ENCODE measurements at places on chromosomes 7 and 10.

DNA sequence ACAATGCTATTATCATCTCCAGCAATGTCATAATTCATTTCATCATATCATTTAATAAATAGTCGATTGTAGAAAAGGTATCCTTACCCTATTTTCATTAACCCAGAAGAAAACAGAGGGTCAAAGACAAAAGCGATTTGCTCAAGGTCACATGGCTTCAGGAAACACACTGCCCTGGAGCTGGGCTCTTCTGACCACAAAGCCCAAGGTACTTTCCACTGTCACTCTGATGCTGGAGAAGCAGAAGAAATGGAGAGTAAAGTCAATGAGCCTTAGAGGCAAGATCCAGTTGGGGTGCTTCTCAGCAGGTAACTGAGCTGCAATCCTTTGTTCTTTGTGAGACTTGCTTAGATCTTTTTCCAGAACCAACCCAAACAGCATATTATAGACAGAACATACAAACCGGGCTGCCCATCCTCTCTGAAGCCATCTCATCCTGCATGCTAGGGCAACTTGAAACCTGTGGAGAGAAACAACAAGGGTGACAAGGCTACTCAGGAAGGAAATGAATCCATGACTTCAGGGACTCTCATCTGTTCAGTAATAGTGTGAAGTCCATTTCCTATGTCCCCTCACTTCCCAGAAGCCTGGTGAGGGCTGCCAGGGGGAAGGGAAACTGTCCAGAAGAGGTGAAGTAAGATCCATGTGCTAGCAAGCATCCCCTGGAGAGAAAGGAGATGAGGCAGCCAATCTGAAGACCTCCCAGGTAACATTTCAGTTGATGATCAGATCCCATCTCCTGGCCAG lies 148.6 kb upstream of the SVIL start:
- no peak for DNase-seq

- DNase-seq = peak; percentile 33
Measured at GRCh38 chr7:12719141-12719919, 31.9 kb downstream of the ARL4A start.

DNA sequence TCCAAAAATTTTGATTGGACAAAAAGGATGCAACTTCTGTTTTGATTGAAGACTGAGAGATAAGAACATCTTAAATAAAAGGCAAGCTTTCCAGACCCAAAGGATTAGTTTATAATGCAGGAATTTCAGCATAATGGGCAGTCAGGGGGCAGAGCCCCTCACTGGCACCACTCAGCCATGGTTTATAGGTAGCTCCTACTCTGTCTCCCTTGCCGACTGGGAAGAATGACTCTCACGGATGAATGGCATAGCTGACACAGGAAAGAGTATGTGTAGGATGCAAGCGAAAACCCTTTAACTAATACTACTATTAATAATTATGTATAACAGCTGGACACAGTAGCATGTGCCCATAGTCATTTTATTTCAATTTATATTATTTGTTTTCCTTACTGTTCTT lies 53.3 kb downstream of the GALNT11 start:
- DNase-seq = no peak

DNA sequence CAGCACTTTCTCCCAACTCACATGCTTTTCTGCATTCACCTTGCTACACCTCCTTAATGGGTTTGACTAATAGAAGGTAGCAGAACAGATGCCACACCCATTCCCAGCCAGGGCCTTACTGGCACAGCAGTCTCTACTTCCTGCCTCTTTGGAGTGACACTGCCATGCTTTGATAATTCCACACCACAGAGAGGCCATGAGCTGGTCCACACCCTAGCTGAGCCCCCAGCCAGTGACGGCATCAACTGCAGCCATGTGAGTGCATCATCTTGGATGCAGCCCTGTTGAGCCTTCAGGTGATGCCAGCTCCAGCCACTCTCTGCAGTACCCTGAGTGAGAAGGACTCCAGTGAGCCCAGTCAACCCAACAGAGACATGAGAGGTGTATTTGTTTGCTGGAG lies 27.5 kb upstream of the EZH2 start:
- no peak for DNase-seq

- DNase-seq = no peak
Measured at GRCh38 chr7:1566687-1567048, 3.2 kb downstream of the PSMG3 start.

DNA sequence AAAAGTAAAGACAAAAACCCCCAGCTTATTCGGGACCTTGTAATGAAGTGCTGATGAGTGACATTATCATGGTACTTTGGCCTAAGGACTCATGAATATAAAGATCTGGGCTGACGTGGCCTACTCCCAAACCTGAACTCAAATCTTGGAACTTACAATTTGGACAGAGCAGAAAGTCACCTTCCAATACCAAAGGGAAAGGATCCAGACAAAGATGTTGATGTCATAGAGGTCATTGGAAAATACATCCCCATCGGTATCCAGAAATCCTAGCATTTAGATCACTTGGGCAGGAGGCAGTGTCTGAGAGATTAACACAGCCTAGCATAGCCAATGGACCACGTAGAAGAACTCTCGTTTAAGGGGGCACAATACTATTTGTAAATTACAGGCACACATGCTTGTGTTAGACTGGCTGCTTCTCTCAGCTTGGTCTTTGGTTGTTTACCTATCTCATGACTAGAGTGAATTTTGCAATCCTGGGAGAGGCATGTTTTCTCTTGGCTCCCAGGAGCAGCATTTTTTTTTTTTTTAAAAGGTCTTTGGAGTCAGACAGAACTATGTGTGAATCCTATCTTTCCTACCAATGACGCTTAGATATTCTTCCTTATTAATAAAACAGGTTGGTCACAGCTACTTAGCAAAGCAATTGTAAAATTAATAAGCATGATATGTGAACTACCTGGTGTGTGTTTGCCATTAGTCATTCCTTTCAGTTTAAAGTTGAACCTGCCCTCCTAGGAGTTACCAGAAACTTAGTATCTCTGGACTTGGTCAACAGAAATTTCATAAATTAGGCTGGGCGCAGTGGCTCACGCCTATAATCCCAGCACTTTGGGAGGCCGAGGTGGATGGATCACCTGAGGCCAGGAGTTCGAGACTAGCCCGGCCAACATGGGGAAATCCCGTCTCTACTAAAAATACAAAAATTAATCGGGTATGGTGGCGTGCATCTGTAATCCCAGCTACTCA lies 27.8 kb upstream of the MRPS33 start:
- no peak for DNase-seq

DNA sequence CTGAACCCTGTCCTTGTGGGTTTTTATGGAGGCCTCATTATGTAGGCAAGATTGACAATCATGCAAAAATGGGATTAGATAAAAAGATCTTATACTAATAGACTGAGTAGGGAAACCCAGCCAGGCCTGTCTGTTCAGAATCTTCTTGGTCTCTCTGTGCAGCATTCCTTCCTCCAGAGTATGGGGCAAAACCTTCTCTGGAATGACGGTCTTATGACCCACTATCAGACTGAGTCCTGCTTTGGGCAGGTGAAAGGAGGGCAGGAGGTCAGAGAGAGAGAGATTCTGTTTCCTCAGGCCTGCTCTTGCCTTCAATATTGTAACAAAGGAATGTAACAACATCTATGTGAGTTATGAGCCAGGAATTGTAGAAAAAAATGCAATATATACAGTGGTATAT lies 182.6 kb downstream of the DNAJC1 start:
- DNase-seq = no peak

DNA sequence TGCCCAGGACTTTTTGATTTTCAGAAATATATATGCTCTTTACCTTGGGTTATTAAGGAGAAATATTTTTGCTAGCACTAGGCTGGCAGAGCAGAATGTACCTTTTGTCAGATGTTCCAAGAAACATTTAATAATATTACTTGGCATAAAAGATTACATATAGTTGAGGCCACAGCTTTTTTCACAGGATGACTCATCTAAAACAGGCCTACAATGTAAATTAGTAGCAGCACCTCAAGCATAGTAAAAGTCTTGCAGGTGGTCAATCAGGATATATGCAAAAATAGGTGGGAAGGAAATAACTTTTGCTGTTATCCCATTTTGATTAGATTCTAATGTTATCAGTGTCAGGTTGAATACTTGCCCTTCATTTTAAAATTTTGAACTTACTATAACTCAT lies 14.9 kb upstream of the ITGB1 start:
- no peak for DNase-seq

DNA sequence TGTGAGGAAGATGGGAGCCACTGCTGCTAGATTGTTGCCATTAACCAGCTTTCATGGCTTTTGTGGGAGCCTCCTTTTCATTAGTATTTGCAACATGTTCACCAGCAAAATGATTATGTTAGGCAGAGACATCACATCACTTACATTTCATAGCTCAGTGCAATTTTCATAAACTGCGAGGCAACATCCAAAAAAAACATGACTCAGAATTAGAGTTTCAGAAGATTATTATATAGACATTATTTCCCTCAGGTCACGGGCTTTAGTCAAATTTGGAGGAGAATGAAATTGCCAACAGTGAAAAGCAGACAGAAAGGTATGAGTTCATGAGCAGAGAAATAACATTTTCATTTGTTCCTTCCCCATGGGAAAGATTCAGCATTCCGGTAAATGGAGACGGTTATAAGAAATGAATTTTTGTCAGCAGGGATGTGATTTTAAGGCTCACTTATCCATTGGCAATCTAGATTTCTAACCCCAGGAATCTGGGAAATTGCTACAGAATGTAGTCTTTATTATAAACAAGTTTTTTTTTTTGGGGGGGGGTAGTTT lies 573.2 kb downstream of the AUTS2 start:
- no peak for DNase-seq

GRCh38 chr10:21715531-21716195 lies 181.6 kb downstream of the MLLT10 start:
- no peak for DNase-seq

GRCh38 chr10:110263164-110263563 lies 41.6 kb downstream of the SMNDC1 start:
- DNase-seq = no peak

- no peak for DNase-seq
Measured at GRCh38 chr10:9625304-9625703, 1392.4 kb upstream of the CELF2 start.
